Urothelium cell line (cell line): ENCODE measurements at places on chromosomes 6 and 20.

DNA sequence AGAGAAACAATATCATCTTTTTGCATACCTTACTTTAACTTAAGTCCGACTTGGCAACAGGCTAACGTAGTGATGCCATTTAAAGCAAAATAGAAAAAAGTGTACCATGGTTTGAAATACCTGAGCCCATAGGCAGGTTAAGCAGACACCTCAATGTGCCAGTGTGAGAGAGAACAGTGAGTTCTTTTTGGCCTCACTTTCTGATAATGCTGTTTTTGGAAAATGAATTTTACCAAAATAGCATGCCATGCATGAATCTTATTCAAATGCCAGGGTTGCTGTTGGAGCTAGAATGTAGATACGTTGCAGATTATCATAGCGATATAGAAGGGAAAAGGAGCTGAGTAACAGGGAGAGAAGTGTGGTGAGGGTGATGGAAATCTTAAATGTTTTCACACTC is 170.2 kb downstream of the OTOR start:
- DNase-seq, result no peak

- no peak for DNase-seq
Measured at GRCh38 chr6:166026586-166027126, 141.0 kb downstream of the TBXT start.

DNA sequence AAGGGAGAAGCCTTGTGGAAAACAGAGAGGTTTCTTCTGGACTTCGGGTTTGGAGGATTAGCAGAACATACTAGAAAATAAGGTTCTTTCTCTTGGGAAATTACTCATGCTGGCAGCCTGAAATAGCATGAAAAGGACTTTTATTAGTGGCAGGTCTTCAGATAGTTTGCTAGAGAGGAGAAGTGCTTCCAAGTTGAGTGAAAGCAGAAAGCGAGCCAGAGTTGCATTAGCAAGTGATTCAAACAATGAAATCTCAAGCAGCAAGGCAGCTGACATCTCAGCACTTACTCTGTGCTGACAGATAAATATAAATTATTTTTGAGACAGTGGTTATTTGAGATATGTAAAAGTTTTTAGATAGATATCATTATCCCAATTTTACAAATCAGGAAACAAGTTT is 91.9 kb downstream of the PLCB4 start:
- no peak for DNase-seq

DNA sequence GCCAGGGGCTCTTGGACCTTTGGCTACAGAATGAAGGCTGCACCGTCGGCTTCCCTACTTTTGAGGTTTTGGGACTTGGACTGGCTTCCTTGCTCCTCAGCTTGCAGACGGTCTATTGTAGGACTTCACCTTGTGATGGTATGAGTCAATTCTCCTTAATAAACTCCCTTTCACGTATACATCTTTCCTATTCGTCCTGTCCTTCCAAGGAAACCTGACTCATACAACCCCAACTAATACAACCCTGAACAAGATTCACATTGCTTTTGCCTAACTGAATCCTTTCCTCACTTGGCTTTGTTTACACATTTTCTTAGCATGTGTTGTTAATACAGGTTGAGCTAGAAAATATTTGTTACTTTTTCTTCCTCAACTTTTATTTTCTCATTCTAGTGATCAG is 21.9 kb downstream of the TBXT start:
- DNase-seq, result no peak

DNA sequence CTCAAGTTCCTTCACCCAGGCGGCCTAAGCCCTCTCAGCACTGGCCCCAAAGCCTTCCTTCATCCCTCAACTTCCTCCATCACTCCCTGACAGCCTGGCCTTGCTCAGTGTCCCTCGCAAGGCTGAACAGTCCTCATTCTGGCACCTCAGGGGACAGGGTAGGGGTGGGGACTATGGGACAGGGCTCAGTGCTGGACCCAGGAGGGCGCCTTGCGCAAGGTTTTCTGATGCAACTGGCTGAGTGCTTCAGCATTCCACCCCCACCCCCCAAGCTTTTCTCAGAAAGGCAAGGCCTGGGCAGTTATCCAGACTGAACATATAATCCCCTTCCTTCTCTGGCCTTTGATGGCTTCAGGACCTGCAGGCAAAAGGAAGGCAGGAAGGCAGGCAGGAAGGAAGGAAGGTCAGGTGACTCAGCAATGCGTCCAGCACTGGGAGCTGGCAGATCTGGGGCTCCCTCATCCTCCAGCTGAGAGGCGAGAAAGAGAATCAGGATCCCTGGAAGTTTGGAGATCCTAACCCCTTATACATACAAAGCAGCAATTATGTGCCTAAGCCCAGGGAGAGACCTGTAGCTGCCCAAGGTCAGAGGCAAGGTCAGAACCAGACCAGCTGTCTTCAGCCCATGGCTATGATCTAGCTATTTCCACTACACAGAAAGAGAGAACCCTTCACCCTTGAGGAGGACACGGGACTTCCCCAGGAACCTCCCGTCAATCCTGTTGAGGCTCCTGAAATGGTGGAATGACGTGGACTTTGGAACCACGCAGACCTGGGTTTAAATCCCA is 8.6 kb upstream of the TRIB3 start:
- DNase-seq, result no peak

DNA sequence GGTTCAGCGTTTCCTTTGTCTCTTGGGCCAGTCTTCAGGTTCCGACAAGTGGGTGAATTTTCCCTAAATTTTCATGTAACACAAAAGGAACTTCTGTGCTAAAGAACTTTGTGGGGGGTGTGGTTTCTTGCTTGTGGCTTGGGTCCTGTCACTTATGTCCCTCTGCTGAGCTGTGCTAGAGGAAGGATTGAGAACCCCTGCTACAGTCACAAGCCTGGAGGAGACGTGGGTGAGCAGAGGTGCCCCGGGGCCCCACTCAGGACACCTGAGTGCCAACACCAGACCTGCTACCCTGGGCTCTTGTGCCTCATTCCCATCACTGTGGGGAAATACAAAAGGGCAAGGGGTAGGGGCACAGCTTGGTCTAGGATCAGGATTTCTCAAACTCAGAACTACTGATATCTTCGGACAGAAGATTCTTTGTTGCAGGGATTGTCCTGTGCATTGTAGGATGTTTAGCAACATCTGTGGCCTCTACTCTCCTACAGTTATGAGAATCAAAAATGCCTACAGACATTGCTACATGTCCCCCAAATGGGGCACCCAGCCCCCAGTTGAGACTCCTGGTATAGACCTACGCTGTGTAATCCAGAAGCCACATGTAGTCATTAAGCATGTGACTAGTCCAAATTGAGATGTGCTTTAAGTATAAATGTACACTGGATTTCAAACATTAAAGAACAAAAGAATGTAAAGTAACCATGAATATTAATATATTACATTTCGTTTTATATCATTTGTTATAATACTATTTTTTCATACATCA is 128.7 kb downstream of the LY86 start:
- DNase-seq, result no peak

GRCh38 chr6:73314577-73315492 is 39.2 kb downstream of the DPPA5 start:
- no peak for DNase-seq

DNA sequence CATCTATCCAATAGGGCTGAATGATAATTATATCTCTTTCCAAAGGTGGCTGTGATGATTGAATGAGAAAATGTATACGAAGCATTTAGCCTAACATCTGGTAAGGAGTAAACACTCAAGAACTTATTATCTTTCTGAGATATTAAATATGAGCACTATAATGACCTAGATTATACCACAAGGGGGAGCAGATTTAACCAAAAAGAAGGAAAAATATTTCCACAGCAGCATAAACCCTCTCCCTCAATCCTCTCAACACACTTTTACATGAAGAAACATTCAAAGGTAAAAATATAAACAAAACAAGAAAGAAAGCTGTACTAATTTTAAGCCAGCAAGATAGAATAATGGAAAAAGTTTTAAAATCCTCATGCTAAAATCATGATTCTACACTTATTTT is 68.4 kb downstream of the SHPRH start:
- DNase-seq, result no peak
